Stimulated activated CD8-positive, alpha-beta memory T cell treated with anti-CD3 and anti-CD28 coated beads, Interleukin-7, amount 100 ng/mL, for 1 hour (primary cell): ENCODE measurements at places on chromosomes 13 and 19.

- no peak for DNase-seq
Observed at GRCh38 chr13:34030782-34031181, 212.8 kb downstream of the RFC3 start.

DNA sequence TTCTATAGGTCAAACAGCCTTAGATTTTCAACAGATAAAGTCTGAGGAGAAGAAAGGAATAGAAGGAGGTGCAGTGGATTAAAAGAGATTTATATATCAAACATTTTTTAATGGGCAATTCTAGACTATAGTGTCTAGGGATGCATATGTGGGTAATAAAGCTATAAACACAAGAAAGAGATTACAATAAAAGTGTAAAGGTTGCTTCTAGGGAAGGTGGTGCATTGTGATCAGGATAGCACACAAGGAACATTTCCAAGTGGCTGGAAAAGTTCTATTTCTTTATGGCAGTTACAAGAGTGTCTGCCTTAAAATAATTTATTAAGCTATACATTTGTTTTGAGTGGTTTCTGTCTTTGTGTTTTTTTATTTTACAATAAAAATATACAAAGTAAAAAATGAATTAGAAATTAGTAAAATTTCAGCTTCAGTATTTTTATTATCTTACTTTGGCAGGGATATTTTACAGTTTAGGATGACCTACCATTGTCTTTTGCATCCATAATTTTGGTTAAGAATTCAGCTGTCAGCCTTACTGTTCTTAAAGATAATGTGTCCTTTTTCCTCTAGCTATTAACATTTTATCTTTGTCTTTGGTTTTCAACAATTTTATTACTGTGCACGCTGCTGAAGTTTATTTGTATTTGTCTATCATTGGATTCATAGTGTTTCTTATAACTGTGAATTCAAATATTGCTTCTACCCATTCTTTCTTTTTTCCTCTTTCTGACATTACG lies 221.8 kb downstream of the LACC1 start:
- DNase-seq = no peak

DNA sequence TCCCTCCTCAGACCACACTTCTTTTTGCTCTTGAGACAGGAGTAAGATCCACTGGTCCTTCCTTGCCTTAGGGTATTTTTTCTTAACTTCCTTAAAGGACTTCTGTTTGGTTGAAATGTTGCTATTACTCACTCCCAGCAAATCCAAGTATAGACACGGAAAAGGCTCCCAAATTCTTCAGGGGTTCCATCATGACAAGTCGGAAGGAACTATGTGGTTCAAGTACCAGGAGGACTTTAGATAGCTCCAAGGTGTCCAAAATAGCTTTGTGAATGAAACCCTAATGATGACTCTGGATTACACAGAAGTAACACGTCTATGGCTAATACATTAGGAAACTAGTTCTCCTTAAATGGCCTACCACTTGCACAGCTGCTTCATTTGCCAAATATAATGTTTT lies 238.7 kb downstream of the KCTD12 start:
- no peak for DNase-seq

DNA sequence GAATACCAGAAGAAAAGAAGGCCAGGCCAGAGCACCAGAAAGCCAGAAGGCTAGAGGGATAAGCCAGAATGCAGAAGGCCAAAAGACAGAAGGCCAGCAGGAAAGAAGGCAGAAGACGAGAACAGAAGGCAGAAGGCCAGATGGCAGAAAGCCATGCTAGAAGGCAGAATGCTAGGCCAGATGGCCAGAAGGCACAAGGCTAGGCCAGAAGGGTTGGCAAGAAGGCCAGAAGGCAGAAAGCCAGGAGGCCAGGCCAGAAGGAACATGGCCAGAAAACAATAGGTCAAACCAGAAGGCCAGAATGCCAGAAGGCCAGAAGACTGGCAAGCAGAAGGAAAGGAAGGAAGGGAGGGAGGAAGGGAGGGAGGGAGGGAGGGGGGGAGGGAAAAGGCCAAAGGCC lies 188.8 kb downstream of the TUBA3C start:
- DNase-seq = no peak
